Right kidney (tissue), 9 donors: ENCODE measurements at places on chromosomes 4 and X.

GRCh38 chrX:18893536-18893935, 90.4 kb downstream of the PHKA2 start:
- no peak for DNase-seq

- no peak for DNase-seq
Observed at GRCh38 chr4:89293299-89293698, 14.3 kb downstream of the GPRIN3 start.

DNA sequence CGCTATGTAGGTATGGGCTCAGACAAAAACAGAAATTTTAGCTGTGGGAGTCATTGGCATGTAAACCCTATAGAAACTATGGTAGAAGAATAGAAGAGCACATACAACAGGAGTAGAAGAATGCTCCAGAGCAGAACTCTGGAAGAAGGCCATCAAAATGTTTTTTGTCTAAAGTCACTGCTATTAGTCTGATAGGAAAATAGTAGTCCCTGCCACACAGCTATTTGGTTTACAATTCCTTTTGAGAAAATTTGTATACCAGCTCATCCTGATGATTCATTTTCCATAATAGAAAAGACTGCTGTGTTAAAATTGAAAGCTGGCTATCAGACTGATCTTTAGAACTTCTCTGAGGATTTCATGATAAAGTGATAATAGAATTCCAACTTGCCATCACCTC, 32.8 kb upstream of the ADAD1 start:
- DNase-seq: no peak

GRCh38 chr4:153398713-153399112, 54.2 kb downstream of the MND1 start:
- DNase-seq: no peak

GRCh38 chrX:78517124-78517523, 142.0 kb downstream of the RTL3 start:
- DNase-seq: no peak

- DNase-seq: no peak
Observed at GRCh38 chr4:178202422-178202821, 760.2 kb upstream of the AGA start.

- no peak for DNase-seq
Observed at GRCh38 chrX:40202456-40202855, 104.7 kb upstream of the BCOR start.

DNA sequence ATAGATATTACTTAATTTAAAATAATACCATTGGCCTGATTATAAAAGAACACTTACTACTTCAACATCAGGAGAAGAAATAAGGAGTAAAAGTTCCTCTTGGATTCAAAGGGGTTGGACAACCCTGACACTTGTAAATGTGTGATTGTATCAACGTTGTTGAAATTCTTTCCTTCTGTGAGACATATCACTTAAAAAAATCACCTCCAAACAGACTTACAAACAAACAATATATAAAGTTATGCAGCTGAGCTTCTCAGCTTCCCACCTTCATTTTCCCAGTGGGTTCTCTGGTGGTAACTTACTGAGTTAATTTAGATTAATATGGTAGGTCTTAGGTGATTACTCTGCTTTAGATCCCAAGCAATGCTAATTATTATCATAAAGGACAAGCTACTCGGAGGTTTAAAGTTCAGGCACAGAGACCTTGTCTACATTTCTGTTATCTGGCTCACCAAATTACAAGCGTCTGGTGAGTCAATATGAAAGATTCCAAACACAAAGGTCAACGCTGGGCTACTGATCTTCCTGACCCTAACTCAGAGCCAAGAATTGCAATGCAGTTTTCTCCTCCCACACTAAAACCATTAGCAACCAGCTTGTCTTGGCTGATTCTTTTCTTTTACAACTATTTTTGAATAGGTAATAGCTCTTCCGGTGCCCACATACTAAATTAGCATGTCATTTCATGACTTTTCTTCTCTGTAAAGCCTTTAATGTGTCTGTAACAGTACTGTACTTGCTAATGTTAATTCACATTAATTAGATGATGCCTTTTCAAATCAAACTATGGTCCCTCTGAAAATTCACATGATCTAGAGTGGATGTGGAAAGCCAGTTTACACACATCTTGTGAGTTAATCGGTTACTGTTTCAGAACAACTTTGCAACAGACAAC, 157.6 kb downstream of the RASL11B start:
- no peak for DNase-seq

- no peak for DNase-seq
Observed at GRCh38 chrX:68195561-68195960, 237.7 kb downstream of the OPHN1 start.

- DNase-seq: no peak
Observed at GRCh38 chrX:42943051-42943974, 165.3 kb upstream of the PPP1R2C start.

DNA sequence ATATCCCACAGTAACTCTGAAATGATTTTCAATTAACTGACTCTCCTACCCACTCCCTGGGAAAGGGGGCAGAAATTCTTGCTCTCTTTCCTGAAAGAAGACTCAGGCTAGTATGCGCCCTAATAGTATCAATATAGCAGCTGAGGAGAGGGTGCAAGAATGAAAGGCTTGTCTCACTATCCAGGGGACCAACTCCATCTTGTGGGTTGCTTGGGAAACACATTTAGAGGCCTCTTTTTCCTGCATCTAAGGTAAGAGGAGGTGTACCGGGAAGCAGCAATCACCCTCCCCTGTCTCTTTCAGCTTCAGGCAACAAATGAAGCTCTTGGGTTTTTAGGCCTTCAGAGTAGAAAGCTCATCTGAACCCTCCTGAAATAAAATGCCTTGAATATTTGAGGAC, 11.3 kb downstream of the TMEM255A start:
- no peak for DNase-seq

DNA sequence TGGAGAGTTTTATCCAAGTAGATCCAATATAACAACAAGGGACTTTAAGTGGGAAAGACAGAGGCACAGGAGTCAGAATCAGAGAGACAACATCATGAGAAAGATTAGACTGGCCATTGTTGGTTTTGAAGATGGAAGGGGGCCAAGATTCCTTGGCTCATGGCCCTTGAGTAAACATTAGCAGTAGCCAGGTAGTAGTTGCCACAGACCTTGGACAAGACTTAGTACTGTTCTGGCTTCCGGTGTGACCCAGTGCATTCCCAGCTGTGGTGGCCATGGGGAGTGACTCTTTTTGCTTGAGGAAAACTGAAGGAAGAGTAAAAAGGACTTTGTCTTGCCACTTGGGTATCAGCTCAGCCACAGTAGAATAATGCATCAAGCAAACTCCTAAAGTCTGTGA, 462.2 kb upstream of the CPXCR1 start:
- no peak for DNase-seq

- no peak for DNase-seq
Observed at GRCh38 chrX:41906515-41907187, 16.7 kb downstream of the CASK start.
